ENCODE measurements at places on chromosomes 5 and 9.

DNA sequence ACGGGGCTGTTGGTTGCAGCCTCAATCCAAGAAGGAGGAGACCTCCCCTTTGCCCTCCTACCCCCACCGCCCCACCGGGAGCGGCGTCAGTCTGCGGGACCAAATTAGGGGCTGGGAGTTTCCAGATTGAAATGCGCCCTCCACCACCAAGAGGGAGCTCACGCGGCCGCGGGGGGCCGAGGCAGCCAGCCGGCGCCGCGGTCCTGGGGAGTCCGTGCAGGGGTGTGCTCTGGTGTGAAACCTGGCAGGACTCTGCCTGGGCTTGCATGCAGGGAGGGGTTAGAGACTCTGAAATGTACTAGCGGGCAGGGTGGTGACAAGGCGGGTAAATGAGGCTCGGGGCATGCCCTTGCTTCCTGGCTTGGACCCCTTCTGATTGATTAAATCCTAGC is 989 bp upstream of the FBN2 start:
- no peak for DNase-seq

DNA sequence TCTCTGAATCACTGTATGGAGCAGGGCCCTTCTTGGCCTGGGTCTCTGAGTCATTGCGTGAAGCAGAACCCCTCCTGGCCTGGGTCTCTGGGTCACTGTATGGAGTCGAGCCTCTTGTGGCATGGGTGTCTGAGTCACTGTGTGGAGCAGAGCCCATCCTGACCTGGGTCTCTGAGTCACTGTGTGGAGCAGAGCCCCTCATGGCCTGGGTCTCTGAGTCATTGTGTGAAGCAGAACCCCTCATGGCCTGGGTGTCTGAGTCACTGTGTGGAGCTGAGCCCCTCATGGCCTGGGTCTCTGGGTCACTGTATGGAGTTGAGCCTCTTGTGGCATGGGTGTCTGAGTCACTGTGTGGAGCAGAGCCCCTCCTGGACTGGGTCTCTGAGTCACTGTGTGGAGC is 94.0 kb upstream of the RAPGEF1 start:
- no peak for DNase-seq

GRCh38 chr9:128494108-128494745 is 10.3 kb upstream of the GLE1 start:
- DNase-seq, result peak; percentile 83

GRCh38 chr9:124665391-124666058 is 105.6 kb downstream of the NR6A1 start:
- no peak for DNase-seq

DNA sequence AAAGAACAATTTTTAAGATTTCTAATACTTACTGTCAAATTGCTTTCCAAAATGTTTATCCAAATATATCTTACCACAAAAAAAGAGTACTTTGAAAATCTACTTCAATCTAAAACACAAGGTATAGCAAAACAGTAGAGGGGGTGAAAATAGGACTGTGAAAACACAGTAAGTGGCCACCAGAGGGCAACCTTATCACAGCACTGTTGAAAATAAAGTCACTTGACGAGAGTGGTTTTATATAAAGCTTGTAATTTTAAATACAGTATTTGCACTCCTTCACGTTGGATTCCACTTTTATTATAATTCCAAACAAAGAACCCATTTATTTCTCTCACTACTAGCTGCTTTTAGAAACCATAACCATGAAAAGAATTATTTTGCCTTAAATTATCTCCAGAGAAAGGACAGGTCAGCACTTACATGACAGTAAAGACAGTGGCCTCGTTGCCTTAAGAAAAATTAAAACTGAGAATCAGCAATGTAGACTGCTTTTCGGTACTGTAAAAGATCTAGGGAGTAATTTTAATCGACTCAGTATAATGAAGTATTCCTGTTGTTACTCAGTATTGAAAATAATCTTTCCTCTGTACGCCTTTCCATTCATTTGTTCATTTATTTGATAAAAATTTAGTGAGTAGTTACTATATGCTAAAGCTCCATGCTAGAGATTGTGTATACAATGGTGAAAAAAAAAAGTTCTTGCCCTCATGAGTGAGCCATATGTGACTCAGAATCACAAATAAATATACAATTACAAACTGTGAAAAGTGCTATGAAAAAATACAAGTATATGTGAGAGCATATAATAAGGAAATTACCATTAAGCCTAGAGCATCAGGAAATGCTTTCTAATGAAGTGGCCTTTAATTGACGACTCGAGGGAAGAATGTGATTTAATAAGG is 40.0 kb upstream of the CDK5RAP2 start:
- DNase-seq, result peak; percentile 36

DNA sequence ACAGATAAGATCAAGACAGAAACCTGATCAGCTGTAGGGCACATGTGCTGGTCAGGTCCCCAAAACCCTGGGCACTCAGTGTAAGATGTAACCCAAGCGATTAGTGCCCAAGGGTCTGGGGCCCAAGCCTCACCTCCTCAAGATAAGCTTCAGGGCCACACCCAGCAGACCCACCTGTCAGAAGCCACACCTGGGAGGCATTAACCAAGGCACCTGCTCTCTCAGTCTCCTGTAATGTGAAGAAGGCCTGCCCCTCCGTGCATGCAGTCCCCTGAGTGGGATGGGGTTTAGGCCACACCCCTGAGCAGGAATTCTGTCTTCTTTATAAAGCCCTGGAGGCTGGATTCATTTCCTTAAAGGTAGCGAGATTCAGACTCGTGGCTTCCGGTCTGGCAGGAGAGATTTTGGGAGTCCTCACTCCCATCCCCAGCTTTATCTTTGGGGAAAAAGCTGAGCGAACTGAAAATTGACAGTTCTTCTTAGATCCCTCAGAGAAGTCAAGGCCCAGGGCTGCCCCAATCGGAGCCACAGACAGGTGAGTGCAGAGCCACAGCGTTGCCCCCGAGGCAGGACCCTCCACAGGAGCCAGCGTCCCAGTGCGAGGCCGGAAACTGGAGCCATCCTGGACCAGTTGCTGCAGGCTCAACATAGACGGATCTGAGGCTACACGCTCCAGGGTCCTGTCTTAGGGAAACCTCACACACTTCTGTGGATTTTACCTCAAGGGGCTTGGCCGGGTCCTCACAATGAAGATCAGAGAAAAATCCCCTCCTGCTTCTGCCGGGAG is 357.6 kb upstream of the IRX4 start:
- DNase-seq, result no peak

GRCh38 chr9:101711330-101711941 is 27.0 kb downstream of the GRIN3A start:
- no peak for DNase-seq

GRCh38 chr5:143980506-143980905 is 168.5 kb downstream of the HMHB1 start:
- DNase-seq, result no peak

GRCh38 chr5:53913941-53914340 is 353.5 kb downstream of the NDUFS4 start:
- DNase-seq, result no peak

DNA sequence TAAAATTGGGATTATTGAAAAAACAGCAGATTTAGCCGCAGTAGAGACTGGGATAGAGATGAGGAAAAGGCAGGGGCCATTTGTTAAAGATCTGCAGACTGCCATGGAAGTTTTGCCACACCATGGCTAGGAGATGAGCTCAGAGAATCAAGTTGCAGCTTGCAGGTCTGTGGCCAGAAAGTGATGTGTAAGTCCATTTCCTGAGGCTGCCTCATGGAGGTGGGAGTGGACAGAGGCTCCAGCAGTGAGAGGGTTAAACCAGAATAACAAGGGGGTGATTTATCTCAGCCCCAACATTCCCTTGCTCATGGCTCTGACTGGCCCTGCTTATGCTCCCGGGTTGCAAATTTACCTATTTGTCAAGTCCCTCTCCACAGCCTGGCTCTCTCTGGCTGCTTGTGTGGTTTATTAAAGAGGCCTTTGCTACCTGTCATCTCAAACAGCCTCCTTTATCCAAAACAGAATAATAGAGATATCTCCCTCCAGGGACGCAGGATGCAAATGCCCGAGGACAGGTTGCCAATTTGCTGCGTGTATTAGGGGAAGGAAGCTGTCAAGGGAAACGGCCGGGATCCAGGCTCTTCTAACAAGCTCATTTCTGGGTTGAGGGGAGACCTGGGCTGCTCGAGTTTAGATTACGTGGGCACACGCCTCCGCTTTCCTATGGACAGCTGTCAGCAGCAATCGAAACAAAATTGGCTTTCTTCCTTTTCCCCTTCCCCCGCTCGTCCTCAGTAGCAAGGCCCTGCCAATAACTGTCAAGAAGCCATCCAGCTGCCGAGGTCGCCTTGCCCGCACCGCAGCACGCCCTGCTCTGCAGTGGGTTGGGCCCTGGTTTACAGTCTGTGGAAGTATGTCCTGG is 72.8 kb upstream of the PITX1 start:
- no peak for DNase-seq

GRCh38 chr5:108046955-108047670 is 334.8 kb downstream of the FBXL17 start:
- DNase-seq, result no peak

GRCh38 chr9:16705111-16705604 is 165.3 kb downstream of the BNC2 start:
- DNase-seq, result no peak

DNA sequence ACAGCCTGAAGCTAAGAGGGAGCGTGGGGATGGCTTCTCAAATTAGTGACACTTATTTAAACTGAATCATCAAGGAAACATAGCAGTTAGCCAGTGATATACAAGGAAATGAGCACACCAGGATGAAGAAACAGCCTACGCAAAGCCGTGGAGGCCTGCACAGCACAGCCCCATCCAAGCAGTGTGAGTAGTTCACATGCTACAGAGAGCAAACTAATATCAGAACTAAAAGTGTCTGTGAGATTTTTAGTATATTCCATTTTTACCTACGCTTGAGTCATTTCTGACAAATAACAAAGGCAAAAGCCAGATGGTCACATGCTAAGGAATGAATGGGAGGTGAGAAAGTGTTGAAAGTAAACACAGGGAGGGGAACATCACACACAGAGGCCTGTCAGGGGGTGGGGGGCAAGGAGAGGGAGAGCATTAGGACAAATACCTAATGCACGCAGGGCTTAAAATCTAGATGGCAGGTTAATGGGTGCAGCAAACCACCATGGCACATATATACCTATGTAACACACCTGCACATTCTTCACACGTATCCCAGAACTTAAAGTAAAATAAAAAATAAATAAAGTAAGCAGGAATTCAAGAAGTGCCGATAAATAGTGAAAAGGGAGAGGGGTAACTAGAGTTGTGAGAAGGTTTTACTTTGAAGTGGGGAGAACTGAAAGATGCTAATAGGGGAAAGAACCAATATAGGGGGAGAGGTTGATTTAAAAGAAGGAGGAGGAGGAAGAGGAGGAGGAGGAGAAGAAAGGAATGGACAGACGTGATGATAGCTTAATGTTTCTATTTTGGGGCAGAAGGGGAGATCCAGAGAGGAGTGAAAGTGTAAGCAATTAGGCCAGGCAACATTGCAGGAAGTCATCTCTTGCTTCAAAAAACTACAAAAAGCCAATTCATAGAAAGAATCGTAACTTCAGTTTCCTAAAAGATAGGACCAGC is 100.9 kb upstream of the PTGER4 start:
- no peak for DNase-seq

- peak; percentile 71 for DNase-seq
Measured at GRCh38 chr5:172133359-172134029, 54.5 kb downstream of the STK10 start.

GRCh38 chr5:90852531-90852930 is 293.9 kb downstream of the ADGRV1 start:
- no peak for DNase-seq

Measured in KG1 (cell line).